ENCODE measurements at places on chromosomes 2 and 18.
A peak's percentile ranks its signal among the peaks of the same experiment; 100 is the strongest.

- DNase-seq: no peak
Measured at GRCh38 chr18:12041561-12041960, 52.1 kb upstream of the ANKRD62 start.

- peak; percentile 13 for DNase-seq
Measured at GRCh38 chr2:190996338-190996946, 17.5 kb downstream of the STAT1 start.

DNA sequence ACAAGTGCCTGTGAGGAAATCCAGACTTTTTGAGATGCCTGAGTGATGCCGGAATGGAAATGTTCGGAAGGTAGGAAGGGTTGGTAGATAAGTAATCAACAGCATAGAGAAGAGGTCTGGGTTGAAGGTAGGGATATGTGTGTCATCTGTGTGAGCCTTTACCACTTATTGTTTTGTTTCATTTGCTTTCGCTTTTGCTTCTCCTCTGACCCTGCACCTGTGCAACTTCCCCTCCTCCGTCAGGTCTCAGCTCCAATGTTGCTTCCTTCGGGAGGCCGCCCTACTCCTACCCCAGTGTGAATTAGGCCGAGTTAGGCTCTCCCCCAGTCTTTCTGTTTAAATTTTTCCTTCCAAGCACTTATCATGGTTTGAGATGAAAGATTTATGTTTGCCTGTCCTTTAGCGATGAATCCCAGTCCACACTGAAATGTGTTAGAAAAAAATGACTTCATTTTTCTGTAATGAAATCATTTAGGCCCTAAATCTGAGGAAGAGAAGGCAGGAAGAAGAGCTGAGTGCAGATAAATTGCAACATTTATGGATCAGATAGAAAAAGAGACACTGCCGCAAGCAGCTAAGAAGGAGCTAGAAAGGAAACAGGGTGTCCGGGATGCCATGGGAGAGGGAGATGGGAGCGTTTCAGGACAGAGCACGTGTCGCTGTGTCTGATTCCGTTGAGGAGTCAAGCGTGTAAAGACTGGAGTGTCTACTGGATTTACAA, 139.6 kb upstream of the PELI1 start:
- DNase-seq: no peak

DNA sequence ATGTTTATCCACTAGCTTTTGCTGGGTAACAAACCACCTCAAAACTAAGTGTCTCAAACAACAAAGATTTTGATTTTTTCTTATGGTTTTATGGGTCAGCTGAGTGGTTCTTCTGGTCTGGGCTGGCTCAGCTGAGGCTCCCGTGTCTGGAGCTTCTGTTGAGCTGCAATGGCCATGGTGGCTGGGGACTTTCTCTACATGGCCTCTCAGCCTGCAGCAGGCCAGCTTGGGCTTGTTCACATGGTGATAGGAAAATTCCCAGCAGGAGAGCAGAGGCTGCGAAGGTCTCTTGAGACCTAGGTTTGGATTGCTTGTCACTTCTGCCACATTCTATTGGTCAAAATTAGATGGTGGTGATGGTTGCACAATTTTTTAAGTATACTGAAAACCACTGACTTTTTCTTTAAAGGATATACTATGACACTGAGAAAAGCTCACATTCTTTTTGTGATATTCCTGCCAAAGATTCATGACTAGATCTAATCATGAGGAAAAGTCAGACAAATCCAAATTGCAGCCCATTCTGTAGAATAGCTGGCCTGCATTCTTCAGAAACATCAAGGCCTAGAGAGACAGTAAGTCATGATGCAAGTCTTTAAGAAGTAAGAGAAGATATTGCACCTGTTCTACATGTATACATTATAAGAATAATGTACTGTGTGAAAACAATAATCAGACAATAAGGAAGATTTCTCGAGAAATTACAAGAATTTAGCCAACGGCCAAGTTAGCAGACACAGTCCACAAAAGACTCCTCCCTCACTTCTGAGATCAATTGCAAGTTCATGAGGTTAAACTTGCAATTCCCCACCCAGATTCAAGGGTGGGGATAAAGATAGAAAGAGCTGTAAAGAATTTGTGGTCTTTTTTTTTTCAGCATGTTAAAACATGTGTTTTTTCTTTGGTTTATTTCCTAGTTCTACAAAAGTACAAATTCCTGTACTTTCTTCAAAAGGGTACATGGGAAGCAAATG, 35.0 kb upstream of the IL1R2 start:
- DNase-seq: no peak

DNA sequence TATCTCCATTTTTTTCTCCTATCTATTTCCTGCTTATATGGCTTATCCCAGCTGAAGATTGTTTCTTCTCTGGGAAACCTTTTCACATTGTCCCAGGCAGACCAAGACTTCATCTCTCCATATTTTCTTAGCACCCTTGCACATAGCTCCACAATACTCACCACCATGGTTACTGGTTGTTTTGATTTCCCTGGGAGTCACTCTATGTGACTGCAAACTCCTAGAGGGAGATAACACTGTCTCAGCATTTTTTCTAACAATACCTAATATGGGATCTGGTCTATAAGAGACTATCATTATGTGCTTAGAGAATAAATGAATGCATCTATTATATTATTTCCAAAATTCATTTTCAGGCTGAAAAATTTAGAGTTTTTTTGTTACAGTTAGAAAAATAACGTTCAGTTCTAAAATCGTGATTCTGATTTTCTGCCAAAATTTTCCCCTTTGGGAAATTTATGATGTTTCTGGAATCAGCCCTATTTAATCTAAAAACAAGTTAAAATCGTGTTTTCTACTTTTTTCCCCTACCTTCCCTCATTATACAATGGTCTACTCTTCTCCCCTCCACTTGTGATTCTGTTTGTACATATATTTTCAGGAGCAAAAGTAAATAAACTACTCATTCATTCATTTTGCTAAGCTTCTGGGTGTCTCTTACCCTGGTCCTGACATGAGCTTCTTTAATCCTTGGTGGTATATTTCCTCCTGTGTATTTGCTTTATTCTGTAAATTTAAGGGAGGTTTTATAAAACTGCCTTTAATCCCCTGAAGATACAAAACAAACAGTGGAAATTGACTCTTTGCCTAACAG, 95.4 kb downstream of the HNMT start:
- no peak for DNase-seq

DNA sequence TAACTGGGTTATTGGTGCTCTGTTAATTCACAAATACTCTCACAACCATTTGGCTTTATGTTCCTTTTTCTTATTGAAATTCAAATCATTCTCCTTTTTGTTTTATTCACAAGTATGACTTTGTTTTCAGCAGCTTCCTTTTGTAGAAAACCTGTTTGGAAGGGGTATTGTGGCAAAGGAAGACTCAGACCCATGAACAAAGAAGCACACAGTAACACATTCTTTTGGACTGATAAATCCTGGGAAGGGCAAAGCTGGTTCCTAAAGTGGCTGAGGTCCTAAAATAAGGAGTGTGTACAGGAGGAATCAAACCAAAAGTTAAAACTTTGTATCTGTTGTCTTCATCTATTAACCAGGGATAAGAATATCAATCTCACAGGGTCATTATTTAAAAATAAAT, 374.7 kb upstream of the FIGN start:
- DNase-seq: no peak

GRCh38 chr18:43367895-43368294, 90.6 kb upstream of the SYT4 start:
- no peak for DNase-seq

GRCh38 chr2:164621764-164622105, 453 bp upstream of the GRB14 start:
- no peak for DNase-seq

DNA sequence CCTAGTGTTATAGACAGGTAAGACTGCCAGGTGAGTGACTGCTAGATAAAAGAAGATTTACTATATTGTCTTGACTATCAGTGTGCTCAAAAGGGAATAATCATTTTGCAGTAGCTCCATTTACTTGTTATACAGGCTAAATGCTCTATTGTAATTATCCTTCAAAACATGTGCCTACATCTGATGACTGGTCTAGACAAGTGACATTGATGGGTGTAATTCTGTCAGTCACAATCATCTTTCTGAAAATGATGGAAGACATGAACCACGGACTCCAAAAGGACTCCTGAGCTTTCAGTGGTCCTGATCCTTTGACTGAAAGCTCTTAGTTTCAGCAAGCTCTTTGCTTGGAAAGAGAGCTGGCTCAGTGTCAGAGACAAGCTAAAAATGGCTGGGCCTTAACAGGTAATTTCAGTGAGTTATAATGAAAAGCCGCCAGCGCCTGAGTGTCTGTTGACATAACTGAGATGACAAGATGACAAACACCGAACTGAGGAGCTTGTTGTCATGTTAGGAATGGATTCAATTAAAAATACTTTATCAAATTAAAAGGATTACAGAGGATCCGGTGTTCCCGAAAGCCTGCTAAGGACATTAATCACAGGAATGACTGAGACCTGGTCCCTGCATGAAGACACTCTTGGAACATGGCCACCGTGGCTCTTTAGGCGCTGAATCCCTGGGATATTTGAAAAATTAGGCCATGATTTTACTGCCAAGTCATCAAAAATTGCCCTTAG, 141.7 kb downstream of the CMPK2 start:
- DNase-seq: no peak

DNA sequence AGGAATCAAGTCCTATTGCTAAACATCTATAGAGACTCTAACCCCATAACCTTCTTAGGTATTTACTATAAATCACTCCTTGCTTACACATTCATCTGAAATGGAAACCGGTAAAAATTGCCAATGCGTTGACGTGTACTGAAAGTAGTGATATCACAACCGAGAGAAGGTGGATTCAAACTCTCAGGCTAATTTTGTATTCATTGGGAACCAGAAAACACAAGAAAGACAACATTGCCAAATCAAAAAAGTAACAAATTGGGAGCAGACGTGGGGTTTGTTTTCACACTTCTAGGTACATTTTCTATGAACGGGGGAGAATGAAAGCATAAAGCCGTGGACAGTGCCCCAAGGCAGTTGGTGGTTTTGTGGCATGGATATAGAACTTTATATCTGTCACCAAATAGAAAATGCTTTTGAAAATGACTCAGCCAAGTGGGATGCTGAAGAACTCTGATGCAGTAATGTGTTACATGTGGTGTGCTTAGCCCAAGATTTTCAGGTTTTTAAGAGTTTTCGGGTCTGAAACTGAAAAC, 155.1 kb upstream of the RASGRP3 start:
- DNase-seq: no peak

DNA sequence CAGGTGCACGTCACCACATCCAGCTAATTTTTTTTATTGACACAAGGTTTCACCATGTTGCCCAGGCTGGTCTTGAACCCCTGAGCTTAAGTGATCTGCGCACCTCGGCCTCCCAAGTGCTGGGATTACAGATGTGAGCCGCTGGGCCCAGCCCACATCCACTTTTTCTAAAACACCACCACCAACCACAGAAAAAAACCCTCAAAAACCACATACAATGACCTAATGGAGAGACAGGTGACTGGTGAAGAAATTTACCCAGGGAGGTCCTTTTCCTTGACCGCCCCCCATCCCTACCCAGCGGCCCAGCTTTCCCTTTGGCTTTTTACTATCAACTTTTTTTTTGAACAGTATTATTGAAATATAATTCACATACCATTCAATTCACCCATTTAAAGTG, 47.9 kb downstream of the CACNB4 start:
- DNase-seq: no peak

DNA sequence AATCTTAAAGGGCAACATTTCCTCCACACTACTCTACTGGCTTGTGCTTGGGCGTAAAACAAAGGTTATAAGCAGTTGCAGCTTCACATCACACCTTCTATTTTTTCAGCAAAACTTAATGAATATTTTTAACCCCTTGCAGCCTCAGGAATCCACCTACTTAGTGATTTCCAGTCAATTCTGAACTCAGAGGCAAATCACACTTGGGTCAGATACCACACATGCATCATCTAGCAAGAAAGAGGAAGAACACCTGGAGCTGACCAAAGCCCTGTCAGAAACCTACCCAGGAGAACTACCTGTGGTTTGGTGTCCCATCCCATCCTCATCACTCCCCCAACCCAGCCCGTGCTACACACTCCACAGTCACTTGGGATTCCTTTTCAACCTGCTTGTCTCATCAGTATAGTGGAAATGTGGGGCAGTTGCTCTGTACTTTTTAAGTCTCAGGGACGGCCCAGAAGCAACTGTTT, 25.5 kb downstream of the PIAS2 start:
- no peak for DNase-seq

GRCh38 chr18:70296781-70297180, 7.9 kb downstream of the SOCS6 start:
- no peak for DNase-seq

DNA sequence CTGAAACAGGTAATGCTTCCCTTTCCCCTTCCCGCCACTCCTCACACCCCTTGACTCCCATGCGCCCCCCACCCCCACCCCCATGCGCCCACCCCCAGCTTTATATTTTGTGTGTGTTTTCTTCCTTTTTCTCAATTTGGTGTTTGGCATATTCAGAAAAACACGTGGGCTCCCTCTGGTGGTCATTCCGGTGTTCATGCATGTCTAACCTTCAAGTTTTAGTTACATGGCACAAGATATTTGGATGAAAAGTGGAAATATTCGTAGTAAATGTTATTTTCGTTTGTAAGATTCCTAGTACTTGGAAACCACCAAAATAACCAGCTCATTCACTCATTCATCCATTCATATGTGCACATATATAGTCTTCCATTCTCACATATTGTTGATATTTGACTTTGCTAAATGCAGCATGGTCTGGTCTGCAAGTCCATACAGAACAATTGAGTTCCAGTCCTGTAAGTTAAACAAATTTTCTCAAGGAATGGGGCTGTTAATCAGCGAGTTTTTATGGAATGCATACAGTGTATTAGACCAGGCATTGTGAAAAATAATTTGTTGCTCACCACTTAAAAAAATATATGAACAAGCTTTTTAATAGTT, 143.6 kb upstream of the MAP3K20 start:
- peak; percentile 74 for DNase-seq

GRCh38 chr2:19351499-19351898, 6.9 kb downstream of the OSR1 start:
- DNase-seq: no peak

GRCh38 chr2:156333274-156333950, 891 bp upstream of the NR4A2 start:
- peak; percentile 81 for DNase-seq

DNA sequence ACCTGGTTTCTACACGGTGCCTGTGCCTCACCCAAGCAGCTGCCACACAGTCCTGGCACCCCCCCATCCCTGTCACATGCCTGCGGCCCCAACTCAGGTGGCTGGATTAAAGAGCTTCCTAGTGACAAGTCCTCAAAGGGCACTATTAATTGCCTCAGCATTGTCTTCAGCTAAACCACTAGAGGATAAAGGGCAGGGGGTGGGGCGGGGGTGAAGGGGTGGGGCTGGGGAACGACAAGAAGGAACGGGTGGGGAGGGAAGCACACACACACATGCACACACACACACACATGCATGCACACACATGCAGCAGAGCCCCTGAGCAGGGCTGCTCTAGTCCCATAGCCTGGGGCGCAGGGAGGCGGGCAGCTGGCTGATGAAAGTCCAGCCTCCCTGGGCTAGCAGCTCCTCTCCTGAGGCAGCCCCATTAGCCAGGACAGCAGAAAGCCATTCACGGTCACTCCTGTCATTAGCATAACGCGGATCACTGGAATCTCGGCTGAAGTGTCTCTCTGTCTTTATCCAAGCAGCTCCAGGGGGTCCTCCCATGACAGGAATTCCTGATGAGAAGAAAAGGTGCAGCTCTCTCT, 7.4 kb upstream of the TEX261 start:
- DNase-seq: no peak
